Stimulated activated CD4-positive, alpha-beta T cell treated with anti-CD3 and anti-CD28 coated beads, Interleukin-2, amount 100 ng/mL, for 48 hours (primary cell): ENCODE measurements at places on chromosomes 16 and 17.

- DNase-seq = no peak
These were observed 2.6 kb upstream of the KRTAP9-2 start for GRCh38 chr17:41223821-41224220.

GRCh38 chr17:75440738-75441448, 15.5 kb upstream of the TMEM94 start:
- no peak for DNase-seq

DNA sequence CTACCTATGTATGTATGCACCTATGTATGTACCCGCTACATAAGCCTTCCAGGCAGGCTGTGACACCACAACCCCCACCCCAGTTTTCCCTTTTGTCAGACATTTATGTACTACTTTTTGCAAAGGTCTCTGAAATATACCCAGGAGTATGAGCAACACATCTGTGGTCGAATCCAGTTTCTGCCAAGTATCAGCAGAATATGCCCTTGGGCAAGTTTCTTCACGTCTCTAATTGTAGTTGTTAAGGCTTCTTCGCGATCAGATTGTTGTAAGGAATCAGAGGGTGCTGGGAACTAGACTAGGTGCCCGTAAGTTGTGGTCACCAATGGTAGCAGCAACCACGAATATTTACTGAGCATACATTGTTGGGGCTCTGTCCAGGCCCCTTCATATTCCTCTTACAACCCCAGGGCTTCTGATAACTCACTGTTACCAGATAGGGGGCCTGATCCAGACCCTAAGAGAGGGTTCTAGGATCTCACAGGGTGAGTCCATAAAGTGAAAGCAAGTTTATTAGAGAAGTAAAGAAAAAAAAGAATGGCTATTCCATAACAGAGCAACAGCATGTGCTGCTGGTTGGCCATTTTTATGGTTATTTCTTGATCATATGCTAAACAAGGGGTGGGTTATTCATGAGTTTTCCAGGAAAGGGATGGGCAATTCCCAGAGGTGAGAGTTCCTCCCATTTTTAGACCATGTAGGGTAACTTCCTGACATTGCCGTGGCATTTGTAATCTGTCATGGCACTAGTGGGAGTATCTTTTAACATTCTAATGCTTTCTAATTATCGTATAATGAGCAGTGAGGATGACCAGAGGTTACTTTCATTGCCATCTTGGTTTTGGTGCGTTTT, 16.6 kb downstream of the NUDT7 start:
- DNase-seq = no peak

DNA sequence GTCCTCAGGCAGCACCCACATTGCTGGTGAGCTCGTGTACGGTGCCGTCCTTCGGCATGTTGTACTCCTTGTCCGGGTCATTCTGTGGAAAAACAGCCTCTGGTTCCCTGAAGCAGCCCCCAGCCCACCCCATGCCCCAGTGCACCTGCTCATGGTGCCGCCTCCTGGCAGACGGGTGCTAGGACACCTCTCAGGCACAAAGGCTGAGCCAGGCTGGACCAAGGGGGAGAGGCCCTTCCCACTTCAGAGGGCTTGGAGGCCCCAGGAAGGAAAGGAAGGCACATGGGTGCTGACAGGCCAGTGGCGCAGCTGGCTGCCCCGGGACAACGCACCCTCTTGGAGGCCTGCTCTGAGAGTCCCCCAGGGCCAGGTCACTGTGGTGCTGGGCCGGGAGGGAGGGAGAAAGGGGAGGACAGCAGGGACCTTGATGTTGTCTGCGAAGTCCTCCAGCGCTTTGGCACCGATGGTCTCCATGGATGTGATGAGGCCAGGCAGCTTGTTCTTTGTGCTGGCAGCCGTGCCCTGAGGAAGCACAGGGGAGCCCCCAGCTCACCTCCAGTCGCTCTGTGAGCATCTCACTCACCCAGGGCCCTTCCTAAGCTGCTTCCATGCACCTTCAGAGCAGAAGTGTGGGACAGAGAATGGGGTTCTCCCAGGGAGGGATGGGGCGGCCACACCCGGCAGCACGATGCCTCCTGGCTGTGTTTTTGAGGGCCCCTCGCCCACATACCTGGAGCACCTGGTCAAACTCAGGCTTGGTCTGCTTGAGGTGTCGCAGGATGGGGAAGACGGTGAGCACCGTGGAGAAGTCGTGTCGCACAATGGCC, 9.3 kb downstream of the ZACN start:
- DNase-seq = no peak

- DNase-seq = no peak
These were observed 5.7 kb downstream of the VMO1 start for GRCh38 chr17:4780325-4780955.

- peak; percentile 59 for DNase-seq
These were observed at the start of gene CRYM for GRCh38 chr16:21277927-21278706. CRYM (minus strand) TSS chr16:21278290; CDS start chr16:21278251, 39 bp downstream.

DNA sequence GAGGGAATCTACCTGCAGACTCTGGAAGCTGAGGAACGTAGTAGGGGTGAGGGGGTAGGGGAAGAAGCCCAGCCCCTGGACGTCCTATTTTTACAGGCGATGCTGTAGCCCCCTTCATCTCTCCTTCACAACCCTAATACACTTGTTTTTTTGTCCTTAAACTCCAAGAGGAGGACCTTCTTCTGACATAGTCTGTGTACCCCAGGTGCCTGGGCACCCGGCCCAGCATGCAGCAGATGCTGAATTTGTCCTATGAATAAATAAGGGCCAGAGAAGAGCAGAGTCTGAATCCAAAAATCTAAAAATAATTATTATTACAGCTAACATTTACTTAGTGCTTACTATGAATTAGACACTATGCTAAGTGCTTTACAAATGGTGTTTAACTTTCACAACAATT, 5.1 kb downstream of the KIF18B start:
- DNase-seq = no peak

DNA sequence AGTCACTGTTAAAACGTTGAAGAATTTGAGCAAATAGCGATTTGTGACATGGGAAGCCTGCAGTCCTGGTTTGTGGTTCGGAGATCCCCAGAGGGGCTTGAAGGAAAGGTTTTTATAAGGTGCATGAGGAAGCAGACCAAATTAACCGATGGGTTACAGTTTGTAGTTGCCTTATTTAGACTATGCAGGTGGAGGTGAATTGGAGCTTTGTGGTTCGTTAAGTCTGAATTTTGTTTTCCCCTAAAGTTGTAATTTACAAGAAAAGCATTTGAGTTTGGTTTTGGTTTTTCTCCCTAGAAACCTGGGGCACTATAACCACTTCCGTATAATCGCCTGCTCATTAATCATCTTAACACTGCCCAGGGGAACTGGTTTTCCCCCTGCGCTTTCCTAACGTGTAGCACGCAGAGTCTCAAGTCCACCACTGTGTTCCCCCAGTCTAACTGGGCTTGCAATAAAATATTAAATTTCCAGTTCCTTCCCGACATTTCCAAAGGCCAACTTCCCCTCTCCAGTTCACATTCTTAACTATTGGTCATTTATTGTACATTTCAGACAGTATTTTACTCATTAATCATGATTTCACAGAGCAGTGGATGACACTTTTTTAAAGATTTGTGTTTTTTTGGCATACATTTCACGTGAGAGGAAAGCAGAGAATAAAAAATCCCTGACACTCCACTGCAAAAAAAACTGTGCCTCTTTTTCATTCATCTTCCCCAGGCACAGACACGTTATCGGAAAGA, 932 bp downstream of the ZNF267 start:
- no peak for DNase-seq

DNA sequence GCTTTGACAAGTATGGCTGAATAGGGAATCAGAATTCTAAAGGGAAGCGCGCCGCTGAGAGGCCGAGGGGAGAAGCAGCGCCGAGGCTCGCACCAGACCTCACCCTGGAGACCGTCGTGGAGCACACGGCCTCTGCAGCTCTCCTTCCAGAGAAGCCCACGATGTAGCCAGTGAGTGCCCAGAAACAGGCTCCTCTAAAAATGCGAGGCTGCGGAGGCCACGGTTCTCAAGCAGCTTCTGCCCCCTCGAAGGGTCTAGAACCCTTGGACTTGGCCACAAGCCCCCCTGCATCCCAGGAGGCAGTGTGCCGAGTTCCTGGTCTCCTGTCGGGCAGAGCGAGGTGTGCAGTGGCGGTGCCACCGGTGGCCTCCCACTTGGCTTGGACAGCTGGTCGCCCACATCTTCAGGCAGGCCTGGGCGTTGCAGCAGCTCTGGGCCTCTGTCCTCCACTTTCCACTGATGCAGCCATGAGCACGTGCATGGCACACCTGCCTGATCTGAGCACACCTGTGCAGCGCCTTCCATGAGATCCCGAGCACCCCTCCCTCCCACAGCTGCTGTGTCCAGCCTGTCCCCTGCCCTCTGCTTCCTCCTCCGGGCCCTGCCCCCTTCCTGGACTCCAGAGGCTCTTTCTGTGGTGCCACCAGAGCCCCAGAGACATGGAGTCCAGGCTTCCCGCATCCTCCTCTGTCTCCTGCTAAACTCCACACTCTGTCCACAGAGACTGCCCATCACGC, 18.9 kb upstream of the WDR45B start:
- DNase-seq = no peak

- DNase-seq = no peak
These were observed 204.4 kb downstream of the C16orf78 start for GRCh38 chr16:49578018-49578417.

GRCh38 chr17:38702916-38703741, 1.9 kb upstream of the MLLT6 start:
- DNase-seq = peak; percentile 26

DNA sequence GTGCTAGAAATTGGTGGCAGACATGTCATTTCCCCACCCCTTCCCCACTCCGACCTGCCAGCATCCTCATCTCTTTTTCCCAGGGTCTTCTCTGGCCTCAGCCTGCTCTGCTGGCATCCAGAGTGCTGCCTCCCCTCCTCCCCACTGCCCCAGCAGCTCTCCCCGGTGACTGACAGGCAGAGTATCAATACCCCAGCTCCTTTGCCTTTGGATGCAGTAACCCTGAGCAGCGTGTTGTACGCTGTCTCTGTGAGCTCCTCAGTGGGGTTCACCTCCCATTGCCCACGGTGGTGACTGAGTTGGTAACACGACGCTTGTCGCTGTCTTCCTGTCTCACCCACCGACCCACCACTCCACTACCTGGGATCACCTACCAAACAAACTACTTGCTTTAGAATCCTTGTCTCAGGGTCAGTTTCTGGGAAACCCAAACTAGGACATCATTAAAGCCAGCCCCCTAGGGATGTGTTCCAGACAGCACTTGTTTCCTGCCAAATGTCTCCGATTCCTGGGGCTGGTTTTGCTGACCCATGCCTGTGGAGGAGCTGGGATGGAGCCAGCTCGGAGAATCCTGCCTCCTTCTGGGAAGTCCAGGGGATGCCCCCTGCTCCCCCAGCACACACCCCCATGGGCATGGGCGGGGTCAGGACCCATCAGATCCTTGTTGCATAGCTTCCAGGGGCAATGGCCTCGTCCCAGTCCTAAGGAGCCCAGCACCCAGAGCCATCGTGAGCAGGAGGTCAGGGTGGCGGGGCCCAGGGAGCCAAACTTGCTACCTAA, 8.3 kb upstream of the SBK1 start:
- no peak for DNase-seq

DNA sequence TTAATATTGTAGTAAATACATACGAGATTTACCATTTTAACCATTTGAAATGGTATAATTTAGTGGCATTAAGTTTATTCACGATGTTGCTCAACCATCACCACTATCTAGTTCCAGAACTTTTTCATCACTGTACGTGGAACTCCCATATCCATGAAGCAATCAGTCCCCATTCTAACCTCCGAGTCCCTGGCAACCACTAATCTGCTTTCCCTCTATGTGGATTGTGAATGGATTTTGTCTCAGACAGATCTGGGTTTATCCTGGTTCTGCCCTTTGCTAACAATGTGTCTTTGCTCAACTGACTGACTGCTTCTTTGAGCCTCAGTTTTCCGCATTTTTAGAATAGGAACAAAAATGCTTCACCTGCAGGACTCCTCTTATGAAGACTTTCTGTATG, 51.4 kb downstream of the TANGO6 start:
- no peak for DNase-seq

- no peak for DNase-seq
These were observed 16.0 kb downstream of the RSL1D1 start for GRCh38 chr16:11835309-11835708.

- DNase-seq = no peak
These were observed 16.8 kb downstream of the MARCHF10 start for GRCh38 chr17:62791235-62791734.

GRCh38 chr16:65698791-65699321, 577.0 kb upstream of the CDH11 start:
- no peak for DNase-seq

DNA sequence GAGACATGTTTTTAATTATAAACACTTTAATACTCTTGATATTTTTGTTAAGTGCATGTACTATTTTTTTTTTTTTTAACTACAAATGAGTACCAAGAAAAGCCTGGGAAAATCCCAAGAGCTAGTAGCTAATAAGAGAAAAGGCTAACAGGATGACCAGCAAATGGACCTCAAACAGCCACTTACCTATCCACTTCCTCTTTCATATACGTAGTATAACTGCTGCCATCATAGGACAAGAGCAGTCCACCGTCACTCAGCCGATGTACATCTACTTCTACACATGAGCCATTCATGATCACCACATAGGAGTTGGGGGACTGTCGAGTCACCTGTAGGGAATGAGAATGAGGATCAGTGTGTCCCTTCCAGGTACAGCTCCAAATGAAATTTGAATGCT, 128.0 kb upstream of the C17orf78 start:
- DNase-seq = no peak

- DNase-seq = no peak
These were observed 14.9 kb upstream of the LYRM9 start for GRCh38 chr17:27907976-27908558.

GRCh38 chr17:67555855-67556254, 161.9 kb upstream of the NOL11 start:
- DNase-seq = no peak

- DNase-seq = no peak
These were observed 19.9 kb downstream of the ARL4D start for GRCh38 chr17:43418441-43419374.

- no peak for DNase-seq
These were observed 19.3 kb downstream of the RFFL start for GRCh38 chr17:35044181-35044580.

GRCh38 chr16:11136600-11136999, 119.4 kb downstream of the SOCS1 start:
- no peak for DNase-seq

DNA sequence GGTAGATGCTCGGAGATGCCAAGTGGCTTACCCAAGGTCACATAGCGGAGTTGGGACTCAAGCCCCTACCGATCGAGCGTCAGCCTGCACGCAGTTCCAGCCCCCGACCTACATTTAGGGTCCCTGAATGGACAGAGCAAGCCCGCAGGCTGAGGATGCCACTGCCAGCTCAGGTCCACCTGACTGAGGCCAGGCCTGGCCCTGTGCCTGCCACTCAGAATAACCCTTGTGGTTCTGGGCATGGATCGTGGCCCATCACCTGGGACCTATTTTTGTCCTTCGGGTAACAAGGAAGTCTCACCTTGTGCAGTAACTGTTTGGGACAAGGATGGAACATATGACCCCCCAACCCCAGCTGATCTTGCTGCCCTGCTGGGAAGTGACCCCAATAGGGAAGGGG, 17.1 kb downstream of the CDH16 start:
- DNase-seq = no peak

DNA sequence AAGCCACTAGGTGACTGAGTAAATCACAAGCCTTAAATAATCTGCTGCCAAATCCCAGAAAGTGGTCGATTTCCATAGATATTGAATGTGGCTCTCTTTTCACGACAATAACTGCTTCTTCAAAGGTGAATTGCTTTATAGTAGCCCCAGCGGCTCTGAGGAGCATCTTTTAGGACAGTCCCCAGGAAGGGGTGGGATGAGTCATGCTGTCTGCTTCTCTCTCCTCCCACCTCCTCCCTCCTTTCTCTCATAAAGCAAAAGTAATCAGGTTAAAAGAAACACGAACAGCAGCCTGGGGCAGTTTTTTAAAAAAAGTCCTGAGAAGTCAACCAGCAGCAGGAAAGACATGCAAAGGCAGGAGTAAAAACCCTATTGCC, 1.8 kb downstream of the KIAA0513 start:
- peak; percentile 37 for DNase-seq
